Stimulated activated CD8-positive, alpha-beta memory T cell treated with anti-CD3 and anti-CD28 coated beads, Interleukin-15, amount 100 ng/mL, for 1 hour (primary cell): ENCODE measurements at places on chromosomes 1 and 21.

- DNase-seq: no peak
Observed at GRCh38 chr21:26437326-26438009, 135.6 kb downstream of the CYYR1 start.

DNA sequence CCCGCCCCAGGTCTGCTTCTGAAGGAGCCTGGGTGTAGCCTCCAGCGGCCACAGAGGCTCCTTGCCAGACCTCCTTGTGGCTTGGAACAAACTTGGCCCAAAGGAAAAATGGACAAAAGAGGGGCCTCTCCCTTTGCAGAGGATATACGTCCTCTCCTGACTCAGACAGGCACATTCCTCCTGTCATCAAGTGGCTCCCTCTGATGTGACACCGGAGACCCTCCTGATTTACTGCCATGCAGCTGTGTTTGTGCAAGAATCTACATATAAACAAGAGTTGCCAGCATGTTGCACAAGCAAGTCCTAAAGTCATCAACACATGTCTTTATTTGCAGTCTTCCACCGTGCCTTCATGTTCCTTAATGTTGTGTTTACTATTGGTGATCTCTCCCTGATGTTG is 54.1 kb upstream of the F3 start:
- no peak for DNase-seq

GRCh38 chr1:40389322-40389803 is 15.8 kb downstream of the SMAP2 start:
- no peak for DNase-seq

GRCh38 chr1:23567996-23568607 is 8.8 kb upstream of the ID3 start:
- no peak for DNase-seq

DNA sequence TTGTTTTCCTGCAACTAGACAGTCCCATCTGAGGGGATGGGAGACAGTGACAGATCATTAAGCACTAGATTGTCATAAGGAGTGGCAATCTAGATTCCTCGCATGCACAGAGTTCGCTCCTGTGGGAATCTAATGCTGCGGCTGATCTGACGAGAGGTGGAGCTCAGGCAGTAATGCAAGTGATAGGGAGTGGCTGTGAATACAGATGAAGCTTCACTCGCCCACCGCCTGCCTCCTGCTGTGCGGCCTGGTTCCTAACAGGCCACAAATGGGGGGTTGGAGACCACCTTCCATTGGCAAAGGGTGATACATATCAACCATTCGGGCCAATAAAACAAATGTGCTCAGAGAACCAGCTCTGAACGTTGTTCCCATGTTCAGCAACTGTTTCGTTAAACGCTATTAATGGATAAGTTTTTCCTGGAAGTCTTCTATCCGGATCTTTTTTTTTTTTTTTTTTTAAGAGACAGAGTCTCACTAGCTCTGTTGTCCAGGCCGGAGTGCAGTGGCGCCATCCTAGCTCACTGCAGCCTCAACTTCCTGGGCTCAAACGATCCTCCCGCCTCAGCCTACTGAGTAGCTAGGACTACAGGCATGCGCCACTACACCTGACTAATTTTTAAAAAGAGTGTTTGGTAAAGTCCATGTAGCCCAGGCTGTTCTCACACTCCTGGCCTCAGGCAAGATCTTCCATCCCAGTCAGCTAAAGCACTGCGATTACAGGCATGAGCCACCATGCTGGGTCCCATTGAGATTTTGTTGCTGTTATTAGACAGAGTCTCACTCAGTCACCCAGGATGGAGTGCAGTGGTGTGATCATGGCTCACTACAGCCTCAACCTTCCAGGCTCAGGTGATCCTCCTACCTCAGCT is 8.7 kb upstream of the RSRP1 start:
- no peak for DNase-seq

DNA sequence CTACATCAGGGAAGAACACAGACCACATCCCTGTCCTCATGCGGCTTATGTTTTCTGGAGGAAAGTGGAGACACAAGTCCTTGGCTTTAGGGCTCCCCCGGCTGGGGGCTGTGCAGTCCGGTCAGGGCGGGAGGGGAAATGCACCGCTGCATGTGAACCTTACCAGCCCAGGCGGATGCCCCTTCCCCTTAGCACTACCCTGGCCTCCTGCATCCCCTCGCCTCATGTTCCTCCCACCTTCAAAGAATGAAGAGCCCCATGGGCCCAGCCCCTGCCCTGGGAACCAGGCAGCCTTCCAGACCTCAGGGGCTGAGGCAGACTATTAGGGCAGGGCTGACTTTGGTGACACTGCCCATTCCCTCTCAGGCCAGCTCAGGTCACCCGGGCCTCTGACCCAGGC is 45.5 kb downstream of the TNNT2 start:
- DNase-seq: no peak

DNA sequence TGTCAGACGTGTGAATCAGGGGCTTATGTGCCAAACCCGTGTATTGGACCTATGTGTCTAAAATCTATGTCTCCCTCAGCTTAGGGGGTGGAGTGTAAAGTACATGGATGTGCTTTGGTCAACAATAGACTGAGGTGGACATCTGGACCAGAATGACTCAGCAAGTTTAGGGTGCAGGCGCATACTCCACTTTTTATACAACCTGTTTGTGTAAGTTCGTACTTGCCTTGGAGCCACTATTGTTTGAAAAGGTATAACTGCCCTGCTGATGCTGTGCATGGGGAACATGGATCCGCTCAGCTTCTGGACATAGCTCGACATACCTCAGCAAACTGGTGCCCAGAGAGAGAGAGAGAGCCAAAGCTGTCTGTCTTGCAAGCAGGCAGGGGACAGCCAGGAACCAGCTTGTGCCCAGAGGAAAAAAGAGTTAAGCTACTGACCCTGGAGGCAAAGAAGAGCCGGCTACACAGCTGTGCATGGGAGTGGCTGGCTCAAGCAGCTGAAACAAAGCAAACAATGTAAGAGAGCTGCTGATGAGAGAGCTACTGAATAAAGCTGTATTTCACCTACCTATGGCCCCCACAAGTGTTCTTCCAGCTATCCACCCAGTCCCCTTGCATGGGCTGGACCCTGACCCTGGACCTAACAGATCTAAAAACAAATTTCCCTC is 41.2 kb downstream of the GJA5 start:
- DNase-seq: no peak

DNA sequence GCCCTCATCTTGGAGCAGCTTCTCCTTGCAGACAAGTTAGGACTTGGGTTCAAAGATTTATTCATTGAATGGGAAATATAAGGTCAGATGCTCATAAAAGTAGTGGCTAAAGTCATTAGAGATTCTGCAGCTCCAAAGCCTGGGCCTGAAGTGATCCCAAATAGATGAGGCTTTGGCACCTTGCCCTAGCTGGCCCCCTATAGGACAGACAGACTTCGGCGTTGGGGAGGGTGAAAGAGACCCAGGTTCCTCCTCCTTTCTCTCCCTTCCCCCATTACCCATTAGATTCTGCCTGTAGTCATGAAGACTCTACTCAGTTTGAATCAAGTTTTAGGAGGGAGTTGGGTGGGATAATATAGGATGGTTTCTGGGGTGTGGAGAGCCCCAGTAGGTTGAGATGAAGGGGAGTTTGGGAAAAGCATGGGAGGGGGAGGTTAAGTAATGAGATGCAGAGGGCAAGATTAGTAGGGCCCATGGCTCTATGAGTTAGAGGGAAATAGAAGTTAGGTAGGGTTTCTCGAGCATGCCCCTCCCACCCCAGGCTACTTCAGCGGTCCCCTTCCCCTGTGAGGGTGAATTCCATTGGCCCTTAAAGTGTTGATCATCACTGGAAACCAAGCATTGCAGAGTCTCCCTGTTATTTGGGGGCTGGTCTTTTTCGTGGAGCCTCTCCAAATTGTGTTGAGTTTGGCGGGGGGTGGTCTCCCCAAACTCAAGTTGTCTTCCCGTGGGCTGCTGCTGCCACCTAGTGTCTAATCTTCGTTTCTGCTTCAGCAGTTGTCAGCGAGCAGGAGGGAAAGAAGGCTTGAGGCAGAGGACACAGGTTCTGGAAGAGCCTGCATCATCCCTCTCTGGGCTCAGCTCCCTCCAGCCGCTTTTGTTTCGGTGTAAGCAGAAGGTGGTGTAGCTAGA is 2.1 kb upstream of the AHDC1 start:
- DNase-seq: no peak

GRCh38 chr1:42420121-42420520 is 35.7 kb downstream of the ZMYND12 start:
- no peak for DNase-seq

GRCh38 chr1:53368314-53369033 is 40.6 kb upstream of the LRP8 start:
- DNase-seq: no peak
